ENCODE measurements at places on chromosomes 5 and 9.
A peak's percentile ranks its signal among the peaks of the same experiment; 100 is the strongest.

GRCh38 chr9:128636024-128636390 lies 20.6 kb downstream of the DYNC2I2 start:
- DNase-seq = no peak

DNA sequence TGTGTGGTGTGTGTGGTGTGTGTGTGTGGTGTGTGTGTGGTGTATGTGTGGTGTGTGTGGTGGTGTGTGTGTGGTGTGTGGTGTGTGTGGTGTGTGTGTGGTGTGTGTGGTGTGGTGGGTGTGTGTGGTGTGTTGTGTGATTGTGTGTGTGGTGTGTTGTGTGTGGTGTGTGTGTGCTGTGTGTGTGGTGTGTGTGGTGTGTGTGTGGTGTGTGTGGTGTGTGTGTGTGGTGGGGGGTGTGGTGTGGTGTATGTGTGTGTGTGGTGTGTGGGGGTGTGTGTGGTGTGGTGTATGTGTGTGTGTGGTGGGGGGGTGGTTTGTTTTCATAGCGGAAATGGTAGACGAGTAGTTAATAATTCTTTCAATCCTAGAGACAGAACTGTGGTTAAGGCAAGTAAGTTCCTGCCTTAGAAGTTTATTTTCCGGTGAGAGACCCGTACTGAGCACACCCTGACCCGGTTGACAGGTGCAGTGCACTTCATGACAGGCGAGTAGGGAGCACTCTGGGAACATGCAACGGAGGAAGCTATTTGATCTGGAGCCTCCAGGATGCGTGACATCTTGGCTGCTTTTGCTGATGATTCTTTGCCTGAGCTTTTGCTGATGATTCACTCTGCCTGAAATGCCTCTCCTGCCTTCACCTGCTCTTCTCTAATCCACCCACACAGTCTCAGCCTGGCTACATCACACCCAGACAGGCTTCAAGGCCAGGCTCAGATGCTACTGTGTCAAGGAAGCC lies 21.7 kb upstream of the FAT2 start:
- no peak for DNase-seq

GRCh38 chr5:81853030-81853357 lies 102.1 kb upstream of the SSBP2 start:
- DNase-seq = no peak

- DNase-seq = no peak
These were observed 11.5 kb downstream of the PRRX2 start for GRCh38 chr9:129676975-129677374.

GRCh38 chr9:104820336-104820735 lies 56.4 kb downstream of the NIPSNAP3B start:
- no peak for DNase-seq

GRCh38 chr5:1314564-1314982 lies 19.7 kb upstream of the TERT start:
- peak; percentile 13 for DNase-seq

DNA sequence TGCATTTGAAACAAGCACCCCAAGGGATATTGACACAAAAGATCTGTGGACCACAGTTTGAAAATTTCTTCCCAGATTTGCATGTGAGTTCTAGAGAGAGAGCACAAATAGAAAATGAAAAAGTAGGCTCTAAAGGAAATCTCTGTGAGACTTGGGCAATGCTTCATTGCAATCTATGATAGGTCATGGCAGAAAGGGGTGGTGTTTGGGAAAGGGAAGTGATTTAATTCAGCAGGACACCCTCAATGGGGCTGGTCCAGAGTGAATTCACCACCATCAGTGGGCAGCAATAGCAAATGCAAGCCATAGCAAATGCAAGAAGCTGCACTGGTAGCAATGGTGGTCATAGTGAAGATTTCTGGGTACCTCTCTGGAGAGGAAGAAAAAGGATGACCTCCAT lies 58.1 kb downstream of the ANKRD55 start:
- no peak for DNase-seq
